CD4-positive, CD25-positive, alpha-beta regulatory T cell (primary cell): ENCODE measurements at places on chromosomes 6 and 20.

- no peaks in the 10 kb centered on the region for H3K36me3 ChIP-seq
Observed at GRCh38 chr6:38708496-38708895, 5.6 kb upstream of the GLO1 start.

DNA sequence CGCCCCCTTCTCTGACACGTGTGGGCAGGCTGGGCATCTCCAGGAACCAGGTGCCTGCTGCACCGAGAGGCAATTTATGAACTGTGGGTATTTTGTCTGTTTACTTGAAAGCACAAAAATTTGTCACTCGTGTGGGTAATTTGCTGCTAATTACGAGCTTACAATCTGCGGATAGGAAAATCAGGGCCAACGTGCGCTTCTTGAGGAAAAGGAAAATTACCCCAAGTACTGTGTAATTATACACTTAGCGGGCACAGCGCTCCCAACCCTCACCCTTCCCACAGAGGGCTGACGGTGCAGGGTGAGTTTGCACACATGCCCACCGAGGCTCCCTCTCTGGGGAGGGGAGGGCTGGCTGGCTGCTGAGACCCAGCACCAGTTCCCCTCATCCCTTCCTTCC is 25.3 kb upstream of the MDGA1 start:
- no peak for DNase-seq
- no peaks in the 10 kb centered on the region for H3K27me3 ChIP-seq
- no peak overlapping the region for H3K27ac ChIP-seq
- H3K36me3 ChIP-seq: no peaks in the 10 kb centered on the region

DNA sequence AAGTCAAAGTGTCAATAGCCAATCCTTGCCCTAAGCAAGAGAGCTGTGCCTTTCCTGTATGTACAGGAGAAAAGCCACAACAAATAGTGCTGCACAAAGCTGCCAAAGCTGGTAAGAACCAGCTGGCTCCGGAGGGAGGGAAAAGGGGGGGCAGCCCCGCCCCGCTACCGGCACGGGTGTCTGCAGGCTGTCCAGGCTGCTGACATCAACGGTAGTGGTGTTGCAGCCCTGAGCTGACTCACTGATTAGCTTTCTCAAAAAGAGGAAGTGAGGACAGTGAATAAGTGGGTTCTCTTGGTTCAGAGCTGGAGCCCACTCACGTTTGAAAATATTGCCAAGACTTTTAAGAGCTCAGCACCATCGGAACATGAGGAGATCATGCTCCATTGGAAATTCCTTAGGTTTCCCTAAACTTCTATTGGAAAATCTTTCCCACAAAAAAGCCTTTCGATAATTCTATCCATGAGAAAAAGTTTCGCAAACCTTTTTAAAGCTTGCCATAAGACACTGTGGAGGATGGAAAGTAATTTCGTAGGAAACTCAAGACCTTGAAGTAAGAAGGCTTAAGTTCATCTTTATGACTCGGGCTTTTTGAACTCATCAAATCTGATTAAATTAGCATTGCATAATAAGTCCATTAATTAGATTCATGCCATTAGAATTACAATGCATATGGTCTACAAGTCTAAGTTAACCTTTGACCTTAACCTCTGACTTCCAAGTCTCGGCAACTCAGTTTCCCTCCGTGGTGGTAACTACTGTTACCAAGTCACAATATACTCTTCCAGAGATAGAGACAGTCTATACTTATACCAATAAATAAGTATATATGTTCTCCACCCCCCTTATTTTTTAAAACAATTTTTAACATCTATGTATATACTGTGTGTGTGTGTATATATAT is 67.0 kb downstream of the TNFRSF21 start:
- H3K27ac ChIP-seq: no peak overlapping the region
- H3K36me3 ChIP-seq: no peaks in the 10 kb centered on the region
- no peaks in the 10 kb centered on the region for H3K27me3 ChIP-seq
- no peaks in the 10 kb centered on the region for H3K4me1 ChIP-seq
- peak; percentile 44 for DNase-seq

DNA sequence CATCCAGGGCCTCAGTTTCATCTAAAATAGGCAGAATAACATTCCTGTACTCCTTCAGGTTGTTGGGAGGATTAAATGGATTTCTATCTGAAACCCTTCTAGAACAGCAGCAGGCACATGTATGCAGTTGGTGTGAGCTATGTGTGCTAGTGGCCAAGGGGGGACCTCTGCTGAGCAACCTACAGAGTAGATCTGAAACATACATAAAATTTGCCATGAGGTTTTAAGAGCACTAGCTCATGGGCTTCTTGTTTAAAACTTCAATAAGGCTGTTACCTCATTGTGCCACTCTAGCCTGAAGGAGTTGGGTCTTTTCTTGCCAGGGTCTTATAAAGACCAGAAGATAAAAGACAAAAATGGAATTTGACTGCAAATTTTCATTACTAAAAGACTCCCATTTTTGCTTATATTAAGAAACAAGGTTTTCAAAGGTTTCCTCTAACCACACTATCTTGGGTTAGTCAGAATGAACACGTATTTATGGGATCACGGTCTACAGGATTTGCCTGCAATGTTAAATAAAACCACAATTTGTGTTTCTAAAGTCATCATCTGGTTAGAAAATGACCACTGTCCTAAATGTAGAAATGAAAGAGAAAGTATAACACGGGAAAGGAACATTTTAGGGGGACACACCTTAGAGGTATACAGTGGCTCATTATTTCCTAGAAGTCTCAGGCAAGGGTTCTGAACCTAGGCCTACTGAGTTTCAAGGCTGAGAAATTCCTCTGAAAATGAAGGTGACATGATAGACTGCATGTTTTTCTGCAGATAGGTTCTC is 144.9 kb upstream of the OLIG3 start:
- peaks cover 3% of the 10 kb centered on the region for H3K4me1 ChIP-seq
- no peak for DNase-seq
- no peaks in the 10 kb centered on the region for H3K36me3 ChIP-seq
- no peak overlapping the region for H3K27ac ChIP-seq

GRCh38 chr6:15675536-15676220 is 12.8 kb upstream of the DTNBP1 start:
- H3K4me3 ChIP-seq: no peak overlapping the region
- H3K36me3 ChIP-seq: no peaks in the 10 kb centered on the region
- H3K27me3 ChIP-seq: peaks cover 25% of the 10 kb centered on the region
- H3K4me1 ChIP-seq: no peaks in the 10 kb centered on the region
- no peak for DNase-seq

- no peaks in the 10 kb centered on the region for H3K27me3 ChIP-seq
- H3K27ac ChIP-seq: no peak overlapping the region
- DNase-seq: no peak
- no peaks in the 10 kb centered on the region for H3K4me1 ChIP-seq
- no peaks in the 10 kb centered on the region for H3K36me3 ChIP-seq
Observed at GRCh38 chr20:16438100-16438499, 135.1 kb downstream of the KIF16B start.
